ENCODE measurements at places on chromosomes 16 and 17.

DNA sequence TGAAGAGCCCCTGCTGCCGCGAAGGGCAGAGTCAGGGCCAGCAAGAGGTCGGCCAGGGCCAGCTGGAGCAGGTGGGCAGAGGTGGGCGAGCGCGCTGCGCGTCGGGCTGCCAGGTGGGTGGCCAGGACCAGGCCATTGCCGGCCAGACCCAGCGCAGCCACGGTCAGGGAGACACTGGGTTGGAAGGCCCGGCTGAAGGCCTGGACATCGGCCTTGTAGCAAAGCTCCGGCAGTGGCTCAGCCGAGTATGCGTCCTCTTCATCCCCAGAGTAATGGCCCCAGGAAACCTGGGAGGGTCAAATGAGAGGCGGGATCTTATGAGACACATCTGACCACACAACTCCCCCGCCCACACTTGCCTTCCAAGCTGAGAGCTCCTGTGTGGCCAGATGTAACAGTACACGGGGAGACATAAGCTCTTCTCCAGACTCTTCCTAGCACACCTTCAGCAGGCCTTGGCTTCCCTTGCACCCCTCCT lies 1.3 kb downstream of the CCR10 start:
- DNase-seq, result no peak

DNA sequence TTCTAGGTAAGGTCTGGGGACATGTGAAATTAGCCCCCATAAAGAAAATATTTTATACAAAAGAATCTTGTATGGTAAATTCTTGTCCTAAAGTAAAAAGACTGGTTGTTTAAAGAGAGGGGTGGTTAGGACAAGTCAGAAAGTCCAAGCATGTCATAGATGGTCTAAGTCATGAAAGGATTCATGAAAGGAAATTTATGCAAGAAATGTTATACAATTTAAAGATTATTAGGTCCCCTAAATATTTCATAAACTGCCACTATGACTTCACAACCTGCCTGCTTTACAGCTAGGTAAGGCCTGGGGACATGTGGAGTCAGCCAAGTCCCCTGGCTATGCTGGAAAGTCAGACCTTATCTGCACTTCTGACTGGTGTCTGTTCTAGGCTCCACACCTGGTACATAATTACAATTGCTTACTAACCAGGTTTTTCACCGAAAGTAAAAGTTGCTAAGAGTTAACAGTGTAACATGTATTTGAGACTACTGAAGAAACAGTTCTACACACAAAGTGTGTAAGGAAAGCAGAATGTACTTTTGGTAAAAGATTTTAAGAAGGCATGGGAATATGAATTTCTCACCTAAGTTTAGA lies 17.0 kb downstream of the N4BP1 start:
- no peak for DNase-seq

GRCh38 chr16:31561426-31562233 lies 33.9 kb downstream of the AHSP start:
- DNase-seq, result no peak

DNA sequence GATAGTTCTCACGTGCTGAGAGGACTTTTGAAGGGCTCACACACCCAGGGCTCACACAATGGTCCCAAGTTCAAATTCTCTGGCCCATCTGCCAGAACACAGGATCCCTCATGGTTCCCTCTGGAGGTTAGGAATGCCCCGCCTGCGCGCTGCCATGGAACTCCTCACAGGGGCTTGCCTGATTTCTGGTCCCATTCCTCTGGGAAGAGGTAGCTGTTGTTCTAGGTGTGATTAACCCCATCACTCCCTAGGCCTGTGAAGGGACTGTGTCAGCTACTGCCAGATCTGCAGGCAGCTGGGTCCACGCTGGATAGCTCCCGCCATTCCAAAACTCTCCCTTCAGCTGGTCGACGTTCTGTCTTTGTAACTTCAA lies 2.3 kb upstream of the ARMC5 start:
- no peak for DNase-seq

DNA sequence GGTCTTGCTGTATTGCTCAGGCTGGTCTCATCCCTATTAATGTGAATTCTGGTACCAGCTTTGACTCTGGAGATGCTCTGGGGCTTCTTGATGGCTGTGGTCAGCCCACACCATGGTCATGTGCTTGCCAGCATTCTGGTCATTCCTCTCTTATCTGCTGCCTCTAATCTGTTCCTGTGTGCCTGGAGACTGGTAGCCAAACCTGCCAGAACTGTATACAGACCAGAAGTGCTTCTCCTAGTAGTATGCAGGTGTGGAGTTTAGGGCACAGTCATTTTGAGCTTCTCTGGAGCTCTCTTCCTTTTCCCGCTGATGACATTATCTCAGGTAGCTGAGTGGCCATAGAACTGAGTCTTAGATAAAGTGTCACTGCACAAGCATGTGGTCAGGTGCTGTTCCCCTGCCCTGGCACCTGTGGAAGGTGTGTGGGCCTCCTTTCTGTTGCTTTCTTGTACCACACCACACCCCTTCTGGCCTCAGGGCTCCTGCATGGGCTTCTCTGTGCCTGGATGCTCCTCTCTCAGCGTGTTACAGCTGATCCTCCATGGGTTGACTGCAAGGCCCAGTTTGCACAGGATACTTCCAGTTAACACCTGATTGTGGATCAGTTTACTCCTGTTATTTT lies 162.7 kb downstream of the SPECC1 start:
- DNase-seq, result peak; percentile 27

DNA sequence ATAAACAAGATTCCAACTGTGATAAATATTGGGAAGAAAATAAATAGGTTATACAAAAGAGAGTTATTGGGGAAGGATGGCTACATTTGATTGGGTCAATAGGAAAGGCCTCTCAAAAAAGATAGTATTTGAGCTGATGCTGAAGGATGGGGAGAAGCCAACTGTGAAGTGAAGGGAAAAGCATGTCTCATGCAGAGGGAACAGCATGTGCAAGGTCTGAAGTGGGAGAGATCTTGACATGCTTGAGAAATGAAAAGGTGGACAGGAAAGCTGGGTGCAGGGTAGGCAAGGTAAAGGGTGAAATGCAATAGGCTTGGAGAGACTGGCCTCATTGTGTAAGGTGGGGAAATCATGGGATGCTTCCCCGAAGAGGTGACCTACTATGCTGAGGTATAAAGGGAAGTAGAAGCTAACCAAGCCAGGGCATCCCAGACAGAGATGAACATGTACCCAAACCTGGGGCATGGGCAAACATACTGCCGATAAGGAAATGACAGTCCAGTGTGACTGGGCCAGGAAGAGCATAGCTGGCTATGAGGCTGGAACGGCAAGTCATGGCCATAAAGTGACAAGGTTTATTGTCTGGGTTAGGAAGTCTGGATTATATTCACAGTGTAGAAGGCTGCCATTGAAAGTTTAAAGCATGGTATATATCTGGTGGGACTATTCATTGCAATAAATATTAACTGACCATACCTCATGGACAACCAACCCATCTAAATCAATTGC lies 91.2 kb downstream of the TOX3 start:
- DNase-seq, result no peak
